ENCODE measurements at places on chromosomes 13 and 19.

DNA sequence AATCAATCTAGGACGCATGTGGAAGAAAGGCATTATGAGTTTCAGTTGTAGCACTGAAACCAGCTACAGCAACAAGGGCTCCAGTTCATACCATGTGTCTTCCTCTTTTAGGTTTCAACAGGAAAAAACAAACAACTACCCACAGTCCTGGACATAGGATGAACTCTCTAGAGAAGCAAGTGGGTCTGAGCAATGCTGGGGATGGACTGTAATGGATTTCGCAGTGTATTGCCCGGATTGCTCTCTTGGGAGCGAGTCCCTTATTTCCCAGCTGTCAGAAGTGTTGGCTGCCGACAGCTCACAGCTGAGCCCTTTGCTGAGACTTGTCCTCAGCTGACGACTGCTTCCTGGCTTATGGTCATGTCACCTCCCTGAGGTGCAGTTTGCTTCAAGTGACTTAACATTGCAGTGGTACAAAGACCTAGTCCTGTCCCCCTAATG, 12.1 kb upstream of the MYCBP2 start:
- DNase-seq: no peak

DNA sequence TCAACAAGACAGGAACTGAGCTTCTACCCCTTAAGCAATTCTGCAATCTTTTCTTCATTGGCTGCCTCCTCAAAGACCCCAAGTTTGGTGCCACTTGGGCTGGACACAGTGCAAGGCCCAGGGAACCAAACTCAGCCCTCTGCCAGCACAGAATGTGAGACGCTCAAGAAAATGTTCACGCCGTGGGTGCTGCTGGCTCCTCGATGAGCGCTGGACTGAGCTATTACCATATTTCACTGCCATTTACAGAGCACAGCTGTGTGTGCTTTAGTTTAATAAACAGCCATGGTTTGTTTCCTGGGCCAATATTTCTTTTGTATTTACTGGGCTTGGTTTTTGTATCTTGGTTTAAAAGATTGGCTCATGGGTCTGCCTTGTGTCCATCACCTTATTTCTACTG, 138.8 kb upstream of the VSTM2B start:
- no peak for DNase-seq

GRCh38 chr13:113407103-113407530, 43.2 kb upstream of the GRTP1 start:
- DNase-seq: no peak

GRCh38 chr19:19849056-19849455, 16.6 kb upstream of the ZNF253 start:
- DNase-seq: no peak

All from fibroblast of lung (primary cell).